Urothelium cell line (cell line): ENCODE measurements at places on chromosomes 2 and 18.
A peak's percentile ranks its signal among the peaks of the same experiment; 100 is the strongest.

DNA sequence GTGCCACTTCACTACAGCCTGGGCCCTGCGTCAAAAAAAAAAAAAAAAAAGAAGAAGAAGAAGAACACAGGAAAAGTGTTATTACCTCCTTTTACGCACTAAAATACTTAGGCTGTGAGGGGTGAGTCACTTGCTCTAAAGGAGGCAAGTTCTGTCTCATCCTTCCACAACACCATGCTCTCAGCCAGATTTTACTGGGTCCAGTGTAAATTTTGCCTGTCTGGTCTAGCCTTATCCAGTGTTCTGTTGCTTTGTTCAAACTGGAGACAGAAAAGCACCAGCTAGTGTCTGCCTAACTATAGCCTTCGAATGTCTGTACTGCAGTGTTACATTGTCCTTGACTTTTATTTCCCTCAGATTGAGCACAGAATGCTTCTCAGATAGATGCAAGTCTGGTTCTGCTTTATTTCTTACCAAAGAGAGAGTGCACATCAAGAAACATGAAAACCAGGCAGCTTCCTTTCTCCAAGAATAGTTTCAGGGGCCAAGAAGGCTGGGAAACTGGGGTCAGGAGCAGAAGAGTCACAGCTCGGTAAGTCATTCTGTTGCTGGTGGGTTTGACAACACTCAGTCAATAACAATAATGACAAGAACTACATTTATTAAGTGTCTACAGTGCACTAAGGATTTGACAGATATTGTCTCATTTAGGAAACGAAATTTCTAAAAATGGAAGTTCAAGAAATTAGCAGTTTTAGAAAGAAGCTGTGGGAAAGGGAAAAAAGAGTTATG is 3.1 kb upstream of the MSGN1 start:
- peak; percentile 56 for DNase-seq

- DNase-seq: no peak
These were observed 221.9 kb downstream of the DYM start for GRCh38 chr18:49238433-49239042.

DNA sequence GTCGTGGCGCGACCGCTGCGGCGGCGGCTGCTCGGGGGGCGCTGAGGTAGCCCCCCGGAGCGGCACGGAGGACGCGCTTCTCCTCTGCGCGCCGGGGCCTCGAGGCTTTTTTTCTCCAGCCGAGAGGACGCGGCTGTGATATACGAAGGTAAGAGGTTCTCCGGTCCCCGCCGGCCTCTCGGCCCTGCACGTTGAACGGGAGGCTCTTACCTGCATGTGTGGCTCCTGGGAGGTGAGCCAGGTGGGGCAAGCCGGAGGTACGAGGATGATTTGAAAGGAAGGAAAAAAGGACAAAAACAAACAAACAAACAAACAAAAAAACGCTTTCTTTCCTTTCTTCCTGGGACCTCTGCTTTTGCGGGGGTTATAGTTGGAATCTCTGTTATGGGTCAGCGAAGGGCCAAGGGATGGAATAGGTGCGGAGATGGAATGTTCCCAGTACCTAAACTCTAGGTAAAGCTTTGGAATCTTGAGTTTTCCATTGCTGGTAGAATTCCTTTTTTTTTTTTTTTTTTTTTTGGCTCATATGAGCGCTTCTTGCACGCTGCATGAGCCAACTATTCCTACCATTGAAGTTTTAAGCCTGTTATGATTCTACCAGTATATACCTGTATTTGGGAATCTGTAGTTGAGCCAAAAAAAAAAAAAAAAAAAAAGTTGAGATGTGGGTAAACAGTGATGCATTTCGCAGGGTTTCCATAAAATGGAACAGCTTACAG is 674 bp downstream of the PTPN4 start:
- no peak for DNase-seq

GRCh38 chr18:77528872-77529271 is 279.2 kb downstream of the GALR1 start:
- DNase-seq: no peak

DNA sequence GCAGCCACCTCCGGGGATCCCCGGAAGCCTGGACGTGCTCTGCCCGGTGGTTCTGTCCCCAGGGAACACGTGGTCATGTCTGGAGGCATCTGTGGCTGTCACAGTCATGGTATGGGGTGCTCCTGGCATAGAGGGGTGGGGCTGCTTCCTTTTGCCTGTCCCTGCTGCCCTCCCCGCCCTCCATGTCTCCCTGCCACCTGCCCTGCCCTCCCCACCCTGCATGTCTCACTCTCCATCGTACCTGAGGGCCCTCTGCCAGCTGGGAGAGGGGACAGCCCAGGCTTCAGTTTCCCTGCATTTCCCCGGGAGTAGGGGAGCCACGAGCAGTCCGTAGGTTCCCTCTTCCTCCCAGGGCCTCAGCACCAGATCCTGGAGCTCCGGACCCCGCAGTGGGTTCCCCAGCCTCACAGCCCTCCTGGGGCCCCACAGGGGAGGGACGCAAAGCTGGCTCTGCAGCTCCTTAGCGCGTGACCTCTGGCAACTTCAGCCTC is 90.0 kb upstream of the CTDP1 start:
- no peak for DNase-seq

- DNase-seq: no peak
These were observed 57.2 kb downstream of the RTP5 start for GRCh38 chr2:241926541-241927311.

- no peak for DNase-seq
These were observed 26.2 kb upstream of the MGAT5 start for GRCh38 chr2:134227666-134228065.

- peak; percentile 87 for DNase-seq
These were observed at the start of gene CYBRD1 for GRCh38 chr2:171522052-171522787. Gene CYBRD1, plus strand, starts transcription at chr2:171522474. Its CDS starts 72 bp downstream, at chr2:171522546.

- no peak for DNase-seq
These were observed 42.1 kb upstream of the MAP4K3 start for GRCh38 chr2:39479053-39479670.

DNA sequence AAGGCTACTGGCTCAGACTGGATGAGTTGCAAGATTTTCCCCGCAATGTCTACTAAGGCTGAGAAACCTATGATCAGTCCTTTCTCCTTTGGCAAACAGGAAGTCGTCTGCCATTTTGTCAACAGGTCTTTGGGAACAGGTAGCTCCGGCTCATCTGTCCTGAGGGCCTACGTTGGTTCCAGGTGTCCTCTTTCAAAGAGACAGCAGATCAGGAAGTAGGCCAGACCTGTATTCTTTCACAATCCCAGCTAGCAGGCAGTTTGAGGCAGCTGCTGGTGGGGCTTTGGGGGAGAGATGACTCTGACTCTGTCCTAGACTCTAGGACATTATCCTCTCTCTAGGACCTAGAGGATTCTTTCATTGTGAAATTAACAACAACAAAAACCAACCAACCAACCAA is 98.6 kb downstream of the ACTR2 start:
- no peak for DNase-seq

DNA sequence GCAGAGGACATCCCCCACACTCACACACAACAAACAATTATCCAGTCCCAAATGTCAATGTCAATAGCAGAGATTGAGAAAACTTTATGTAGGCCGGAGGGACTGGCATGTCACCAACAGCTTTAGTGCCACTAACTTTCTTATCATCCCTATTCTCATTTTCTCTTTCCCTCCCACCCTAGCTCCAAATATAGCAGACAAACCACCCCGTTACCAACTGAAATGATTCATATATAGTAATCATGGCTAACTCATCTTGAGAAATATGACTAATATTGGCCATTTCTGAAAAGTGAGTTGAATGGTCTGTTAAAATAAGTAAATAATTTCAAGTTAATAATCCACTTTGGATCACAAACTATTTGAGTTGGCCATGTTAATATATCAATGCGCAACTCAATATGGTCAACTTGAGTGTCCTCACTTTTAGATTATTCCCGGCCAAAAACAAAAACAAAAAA is 242.1 kb upstream of the RND3 start:
- DNase-seq: no peak
